ENCODE measurements at places on chromosomes 13 and 19.

- no peak for DNase-seq
These were observed 156.5 kb downstream of the KCTD12 start for GRCh38 chr13:76729691-76730090.

DNA sequence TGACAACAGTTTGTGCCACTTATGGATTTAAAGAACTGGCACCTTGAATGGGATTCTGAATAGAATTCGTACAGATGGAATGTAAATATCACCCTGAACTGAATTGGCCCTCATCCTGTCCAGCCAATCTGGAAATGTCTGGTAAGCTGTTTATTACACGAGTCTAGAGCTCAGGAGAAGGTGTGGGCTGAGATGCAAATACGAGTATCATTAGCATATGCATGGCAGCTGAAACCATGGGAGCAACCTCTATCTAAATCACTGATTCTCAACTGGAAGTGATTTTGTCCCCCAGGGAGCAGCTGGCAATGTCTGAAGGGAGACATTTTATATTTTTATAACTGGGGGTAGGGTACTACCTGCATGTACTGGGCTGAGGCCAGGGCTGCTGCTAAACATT is 15.6 kb upstream of the VWA8 start:
- DNase-seq: no peak

DNA sequence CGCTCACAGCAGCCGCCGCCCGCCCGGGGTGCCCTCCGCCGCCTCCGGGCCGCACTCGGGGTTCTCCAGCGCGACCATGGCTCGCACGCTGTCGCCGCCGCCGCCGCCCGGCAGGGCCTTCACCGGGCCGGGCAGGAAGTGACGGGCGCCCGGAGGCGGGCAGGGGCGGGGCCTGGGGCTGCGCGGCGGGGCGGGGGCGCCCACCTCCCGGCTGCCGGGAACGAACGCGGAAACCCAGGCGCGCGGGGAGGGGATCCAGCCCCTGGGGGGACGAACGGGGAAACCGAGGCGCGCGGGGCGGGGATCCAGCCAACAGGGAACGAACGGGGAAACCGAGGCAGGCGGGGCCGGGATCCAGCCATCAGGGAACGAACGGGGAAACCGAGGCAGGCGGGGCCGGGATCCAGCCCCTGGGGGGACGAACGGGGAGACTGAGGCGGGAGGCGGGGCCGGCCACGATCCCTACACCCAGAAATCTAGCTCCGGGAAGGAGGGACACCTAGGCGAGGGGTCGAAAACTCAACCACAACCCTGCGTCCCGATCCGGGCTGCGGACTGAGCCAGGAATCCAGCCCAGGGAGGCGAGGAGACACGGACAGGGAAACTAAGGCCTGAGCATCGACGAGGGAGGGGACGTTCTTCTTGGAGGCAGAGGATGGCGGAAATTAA is at the start of gene R3HDM4:
Gene R3HDM4 (minus strand): TSS at position 140 of the 669 bp plus-strand sequence. CDS start 62 bp downstream, at position 78.
- DNase-seq: peak; percentile 74

- no peak for DNase-seq
These were observed 114.0 kb downstream of the KCTD12 start for GRCh38 chr13:76772241-76772640.

- peak; percentile 57 for DNase-seq
These were observed 14.5 kb upstream of the SIGLEC14 start for GRCh38 chr19:51660975-51661600.

GRCh38 chr13:72559716-72560115 is 167.7 kb downstream of the MZT1 start:
- DNase-seq: no peak

DNA sequence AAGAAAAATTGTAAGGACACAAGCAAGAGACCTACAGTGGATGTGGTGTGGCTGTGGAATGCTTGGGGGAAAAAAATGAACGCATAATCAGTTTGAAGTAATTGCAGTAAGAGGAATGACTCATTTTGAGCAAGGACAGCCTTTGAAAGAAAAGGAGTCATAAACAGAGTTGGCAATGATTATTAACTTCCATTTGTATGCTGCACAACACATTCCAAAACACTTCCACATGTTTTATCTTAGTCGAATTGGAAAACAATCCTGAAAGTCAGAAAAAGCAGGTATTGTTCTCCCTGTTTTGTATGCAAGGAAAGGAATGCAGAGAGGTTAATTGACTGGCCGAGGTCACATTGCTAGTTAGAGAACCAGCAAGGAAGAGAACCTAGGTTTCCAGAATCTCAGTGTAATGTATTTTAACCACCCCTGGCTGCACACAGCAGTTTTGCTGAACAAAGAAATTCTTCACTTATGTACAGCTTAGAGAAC is 630.0 kb upstream of the MIR17HG start:
- DNase-seq: no peak

- DNase-seq: no peak
These were observed 21.5 kb upstream of the MEDAG start for GRCh38 chr13:30884543-30884942.

DNA sequence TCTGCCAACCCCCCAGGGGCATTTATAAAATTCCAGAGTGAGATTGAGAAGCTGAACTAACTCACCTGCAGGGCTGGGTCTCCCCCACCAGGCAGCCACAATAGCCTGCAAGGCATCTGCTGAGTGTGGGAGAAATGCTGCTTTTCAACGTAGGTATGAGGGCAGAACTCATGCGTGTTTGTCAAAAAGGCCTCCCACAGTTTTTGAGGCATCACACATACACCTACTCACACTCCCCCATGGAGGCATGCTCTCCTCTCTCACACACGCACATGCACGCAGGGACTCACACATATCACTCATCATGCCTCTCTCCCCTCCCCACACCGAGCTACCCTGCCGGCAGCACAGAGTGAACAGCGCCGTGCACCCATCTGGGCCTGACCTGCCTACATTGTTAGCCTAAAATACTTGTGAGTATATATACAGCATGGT is 390.5 kb downstream of the FGF9 start:
- peak; percentile 50 for DNase-seq

GRCh38 chr13:46113596-46113995 is 8.8 kb upstream of the CPB2 start:
- DNase-seq: no peak

DNA sequence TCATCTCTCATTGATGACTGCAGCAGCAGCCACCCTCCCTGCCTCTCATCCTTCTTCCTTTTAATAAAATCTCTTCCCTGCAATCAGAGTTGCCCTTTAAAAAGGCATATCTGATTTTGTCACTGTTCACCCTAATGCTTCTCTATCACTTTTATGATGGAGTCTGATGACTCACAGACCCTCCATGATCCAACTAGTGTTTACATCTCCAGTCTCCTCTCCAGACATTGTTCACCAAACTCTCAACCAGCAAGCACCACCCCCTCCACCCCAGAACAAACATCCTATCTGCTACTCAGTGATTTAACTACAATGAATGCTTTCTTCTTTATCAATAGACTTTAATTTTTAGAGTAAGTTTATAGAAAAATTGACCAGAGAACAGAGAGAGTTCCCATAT is 59.5 kb downstream of the TNFSF11 start:
- DNase-seq: no peak

- DNase-seq: no peak
These were observed 84.0 kb downstream of the SUCLA2 start for GRCh38 chr13:47917022-47917574.

DNA sequence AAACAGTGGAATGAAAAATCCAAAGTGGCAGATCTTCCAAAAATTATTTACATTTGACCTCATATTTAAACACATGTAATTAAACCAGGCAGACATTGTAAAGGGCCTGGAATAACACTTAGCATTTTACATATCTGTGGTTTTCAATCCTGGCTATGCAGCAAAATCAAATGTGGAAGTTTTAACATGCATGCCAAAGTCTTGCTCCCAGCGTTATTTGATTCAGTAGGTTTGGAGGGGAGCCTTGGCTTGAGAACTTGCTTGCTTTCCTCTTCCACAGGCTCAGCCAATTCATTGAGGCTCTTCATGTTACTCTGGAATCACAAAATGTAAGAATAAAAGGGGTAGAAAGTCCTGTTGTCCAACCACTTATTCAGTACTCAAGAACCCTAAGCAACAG is 42.5 kb upstream of the INTS6 start:
- no peak for DNase-seq

DNA sequence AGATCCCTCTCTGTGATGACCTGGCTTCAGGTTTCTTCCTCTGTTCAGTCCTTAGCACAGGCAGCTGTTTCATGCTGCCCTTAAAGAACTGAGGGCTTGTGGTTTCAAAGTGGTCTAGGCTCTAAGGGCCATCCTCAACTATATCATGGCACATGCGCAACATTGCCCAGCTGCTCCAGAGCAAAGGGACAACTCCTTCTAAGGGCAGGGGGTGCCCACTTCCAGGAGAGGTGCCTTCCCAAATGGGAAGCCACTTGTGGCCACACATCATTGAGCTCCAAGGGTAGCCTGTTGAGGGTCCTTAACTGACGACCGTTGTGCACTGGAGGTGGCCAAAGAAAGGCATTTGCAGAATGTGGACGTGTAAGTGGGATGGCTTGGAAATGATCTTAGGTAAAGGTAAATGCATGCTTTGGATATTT is 7.3 kb downstream of the GPR183 start:
- no peak for DNase-seq

GRCh38 chr19:44820648-44821609 is 12.0 kb downstream of the BCAM start:
- no peak for DNase-seq

GRCh38 chr13:98225036-98225940 is 48.2 kb upstream of the RNF113B start:
- DNase-seq: no peak

DNA sequence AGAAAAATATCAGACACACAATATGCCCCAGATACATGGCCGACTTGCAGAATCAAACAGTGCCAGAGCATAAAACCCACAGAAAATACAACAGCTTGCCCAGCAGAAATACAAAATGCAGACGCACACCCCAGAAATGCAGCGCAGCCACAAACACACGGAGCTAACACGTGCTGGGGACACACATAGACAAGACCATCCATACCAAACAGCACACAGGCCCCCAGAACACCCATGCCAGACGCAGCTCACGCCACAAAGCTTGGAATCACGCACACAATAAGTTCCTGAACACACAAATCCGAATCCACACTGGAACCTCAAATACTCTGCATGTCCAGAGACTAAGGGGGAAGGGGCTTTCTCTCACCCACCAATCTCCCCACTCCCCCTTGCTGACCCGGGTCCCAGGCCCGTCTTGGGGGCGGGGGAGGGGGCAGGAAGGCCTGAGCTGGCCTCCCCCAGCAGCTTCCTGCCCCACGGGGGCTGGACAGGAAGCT is 17.2 kb downstream of the CCDC97 start:
- DNase-seq: no peak

DNA sequence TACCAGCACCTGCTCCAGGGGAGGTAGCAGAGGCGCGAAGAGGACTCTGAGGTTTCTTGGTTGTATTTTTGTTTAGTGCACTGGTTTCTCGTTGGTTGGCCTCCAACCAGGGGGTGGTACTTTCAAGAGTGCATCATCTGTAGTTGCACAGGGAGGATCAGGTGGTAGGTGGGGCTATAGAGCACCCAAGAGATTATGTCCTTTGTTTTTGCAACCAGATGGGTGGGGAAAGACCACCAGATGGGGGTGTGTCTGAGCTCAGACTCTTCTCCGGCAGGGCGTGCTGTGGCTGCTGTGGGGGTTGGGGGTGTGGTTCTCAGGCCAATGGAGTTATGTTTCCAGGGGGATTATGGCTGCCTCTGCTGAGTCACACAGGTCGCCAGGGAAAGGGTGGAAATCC is 254.4 kb upstream of the KLF12 start:
- no peak for DNase-seq

- DNase-seq: no peak
These were observed 2.3 kb downstream of the PEG3 start for GRCh38 chr19:56838024-56838908.

DNA sequence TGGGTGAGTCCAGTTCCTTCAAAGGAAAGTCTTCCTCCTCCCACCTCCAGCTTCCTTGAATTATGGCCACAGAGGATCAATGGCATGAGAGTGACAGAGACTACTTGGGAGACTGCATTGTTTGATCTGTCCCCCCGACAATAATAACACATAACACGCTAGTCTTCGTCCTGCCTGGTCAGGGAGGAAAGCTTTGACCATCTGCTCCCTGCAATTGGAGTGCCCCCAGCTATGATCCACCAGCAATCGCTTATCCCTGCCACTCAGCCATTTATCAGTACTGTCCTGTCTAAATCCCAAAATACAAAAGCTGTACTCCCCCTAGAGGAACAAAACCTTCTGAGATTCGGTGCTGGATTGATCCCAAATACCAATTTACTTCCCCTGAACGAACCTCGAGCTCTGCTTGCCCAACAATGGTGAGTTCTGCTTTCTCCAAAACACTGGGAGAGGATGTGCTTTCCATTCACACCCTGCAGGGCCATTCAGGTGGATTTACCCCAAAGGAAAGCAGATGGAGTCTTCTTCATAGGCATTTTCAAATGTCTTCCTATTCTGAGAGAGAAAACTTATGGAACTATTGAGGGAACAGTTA is 466.7 kb downstream of the TSHZ3 start:
- DNase-seq: no peak

GRCh38 chr13:93776936-93777335 is 550.3 kb downstream of the GPC6 start:
- DNase-seq: no peak

DNA sequence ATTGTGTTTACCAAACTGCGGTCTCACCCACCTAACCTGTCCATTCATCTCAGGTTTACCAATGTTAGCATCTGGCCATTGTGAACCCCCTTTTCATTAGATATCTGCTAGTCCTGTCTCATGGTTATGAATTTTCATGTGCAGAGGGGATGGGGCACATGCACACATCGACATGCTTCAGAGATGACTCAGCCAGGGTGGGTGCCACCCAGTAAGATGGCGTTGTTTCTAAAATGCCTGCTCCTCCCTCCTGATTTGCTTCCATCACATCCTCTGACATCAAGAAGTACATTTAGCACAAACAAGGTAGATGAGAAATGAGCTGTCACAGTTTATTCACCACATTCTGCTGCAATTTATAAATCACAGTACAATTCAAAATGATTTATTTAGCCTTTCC is 51.3 kb downstream of the GPALPP1 start:
- DNase-seq: no peak

DNA sequence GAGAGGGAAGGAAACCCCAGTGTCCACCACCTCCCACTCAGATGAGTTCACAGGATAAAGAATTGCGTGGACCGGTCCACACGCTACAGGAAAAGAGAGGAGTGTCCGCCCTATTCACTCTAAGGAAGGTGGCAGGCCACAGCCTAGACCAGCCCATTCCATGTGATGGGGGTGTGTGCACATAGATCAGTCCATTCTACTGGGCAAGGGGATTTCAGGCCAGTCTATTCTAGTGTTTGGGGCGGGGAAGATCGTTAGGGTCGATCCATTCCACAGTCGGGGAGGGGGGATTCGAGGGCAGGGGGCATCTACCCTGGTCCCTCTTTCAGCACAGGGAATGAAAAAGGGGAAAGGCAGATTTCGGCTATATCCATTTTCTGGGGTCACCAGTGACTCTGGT is 7.8 kb downstream of the FIZ1 start:
- no peak for DNase-seq
